ENCODE measurements at places on chromosomes 7 and 10.
A peak's percentile ranks its signal among the peaks of the same experiment; 100 is the strongest.

- no peak for DNase-seq
Measured at GRCh38 chr7:79312022-79312421, 141.4 kb downstream of the MAGI2 start.

GRCh38 chr10:3648170-3648569, 136.8 kb downstream of the KLF6 start:
- no peak for DNase-seq

- DNase-seq, result no peak
Measured at GRCh38 chr10:6649903-6650302, 69.8 kb upstream of the PRKCQ start.

GRCh38 chr7:121473645-121474300, 77.7 kb upstream of the FAM3C start:
- DNase-seq, result no peak

GRCh38 chr7:99752356-99752755, 17.4 kb upstream of the CYP3A7 start:
- no peak for DNase-seq

DNA sequence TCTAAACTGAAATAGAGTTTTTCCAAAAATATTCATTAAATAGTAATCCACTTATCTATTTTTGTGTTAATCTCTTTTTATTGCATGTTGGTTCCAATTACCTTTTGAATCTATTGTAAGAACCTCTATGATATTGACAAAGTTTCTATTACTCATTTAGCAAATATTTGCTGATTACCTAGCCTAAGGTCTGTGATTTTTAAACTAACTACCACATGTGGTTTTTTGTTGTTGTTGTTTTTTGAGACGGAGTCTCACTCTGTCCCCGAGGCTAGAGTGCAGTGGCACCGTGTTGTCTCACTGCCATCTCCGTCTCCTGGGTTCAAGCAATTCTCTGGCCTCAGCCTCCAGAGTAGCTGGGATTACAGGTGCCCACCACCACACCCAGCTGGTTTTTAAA, 2.0 kb upstream of the ASB13 start:
- peak; percentile 7 for DNase-seq

DNA sequence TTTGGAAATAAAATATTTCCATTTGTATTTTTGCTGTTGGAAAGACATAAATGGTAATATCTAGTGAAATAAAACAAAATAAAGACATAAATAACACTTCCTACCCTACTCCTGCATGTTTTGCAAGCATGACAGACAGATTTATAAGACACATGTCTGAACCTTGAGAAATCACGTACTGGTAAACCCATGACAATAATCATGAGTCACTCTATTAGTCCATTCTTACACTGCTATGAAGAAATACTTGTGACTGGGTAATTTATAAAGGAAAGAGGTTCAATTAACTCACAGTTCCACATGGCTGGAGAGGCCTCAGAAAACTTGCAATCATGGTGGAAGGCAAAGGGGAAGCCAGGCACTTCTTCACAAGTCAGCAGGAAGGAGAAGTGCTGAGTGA, 942.2 kb downstream of the REEP3 start:
- no peak for DNase-seq
